Thoracic aorta (tissue), 2 donors: ENCODE measurements at places on chromosomes 4 and X. TPM values are rescaled to one million over a fixed set of nuclear protein-coding genes. Genes with fewer than 3 reads are reported as not detected.

The SLC6A14 gene
- total RNA-seq = not detected

The APLN gene
- total RNA-seq = 1.1 TPM

The PDGFC gene
- total RNA-seq = 31.4 TPM

The FHDC1 gene
- total RNA-seq = 0.27 TPM

The NPY5R gene
- total RNA-seq = 2.3 TPM

The DUSP9 gene
- total RNA-seq = not detected

The SSX3 gene
- not detected for total RNA-seq

DNA sequence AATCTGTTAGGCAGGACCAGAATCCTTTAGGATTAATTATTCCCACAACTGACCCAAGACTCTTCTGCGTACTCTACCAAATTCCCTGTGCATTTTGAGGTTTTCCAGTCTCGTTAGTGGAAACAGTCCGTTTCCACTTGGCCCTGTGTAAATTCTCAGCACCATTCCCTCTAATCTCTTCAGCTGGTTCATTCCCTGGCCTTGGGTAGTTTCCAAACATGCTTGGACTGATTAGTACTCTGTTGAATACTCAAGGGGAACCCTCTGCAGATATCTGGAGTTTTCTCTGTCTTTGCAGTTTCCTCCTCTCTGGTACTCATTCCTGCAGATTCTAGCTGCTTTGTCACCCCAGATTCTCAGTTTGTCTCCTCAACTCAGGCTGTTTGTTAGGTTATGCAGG lies 80.4 kb downstream of the ZFX start:
- DNase-seq = no peak

GRCh38 chr4:178941975-178942374 lies 1499.7 kb upstream of the AGA start:
- no peak for DNase-seq

DNA sequence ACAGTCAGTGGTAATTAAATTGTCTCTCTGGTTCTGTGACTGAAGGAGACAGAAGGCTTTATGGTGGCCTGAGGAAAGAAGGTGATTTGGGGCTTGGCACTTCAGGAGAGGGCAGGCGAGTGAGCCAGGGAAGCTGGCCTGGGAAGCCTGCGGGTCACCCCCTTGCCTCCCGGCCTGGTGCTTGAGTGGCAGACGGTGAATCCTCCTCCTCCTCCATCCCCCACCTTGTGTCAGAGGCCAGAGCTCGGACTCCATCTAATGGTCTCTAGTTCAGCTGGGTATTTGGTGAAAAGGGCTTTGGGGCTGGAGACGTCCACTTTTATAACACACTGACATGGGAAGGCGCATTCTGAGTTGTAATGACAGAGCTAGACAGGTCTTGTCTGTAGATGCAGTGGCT lies 8.7 kb downstream of the TMEM187 start:
- no peak for DNase-seq

DNA sequence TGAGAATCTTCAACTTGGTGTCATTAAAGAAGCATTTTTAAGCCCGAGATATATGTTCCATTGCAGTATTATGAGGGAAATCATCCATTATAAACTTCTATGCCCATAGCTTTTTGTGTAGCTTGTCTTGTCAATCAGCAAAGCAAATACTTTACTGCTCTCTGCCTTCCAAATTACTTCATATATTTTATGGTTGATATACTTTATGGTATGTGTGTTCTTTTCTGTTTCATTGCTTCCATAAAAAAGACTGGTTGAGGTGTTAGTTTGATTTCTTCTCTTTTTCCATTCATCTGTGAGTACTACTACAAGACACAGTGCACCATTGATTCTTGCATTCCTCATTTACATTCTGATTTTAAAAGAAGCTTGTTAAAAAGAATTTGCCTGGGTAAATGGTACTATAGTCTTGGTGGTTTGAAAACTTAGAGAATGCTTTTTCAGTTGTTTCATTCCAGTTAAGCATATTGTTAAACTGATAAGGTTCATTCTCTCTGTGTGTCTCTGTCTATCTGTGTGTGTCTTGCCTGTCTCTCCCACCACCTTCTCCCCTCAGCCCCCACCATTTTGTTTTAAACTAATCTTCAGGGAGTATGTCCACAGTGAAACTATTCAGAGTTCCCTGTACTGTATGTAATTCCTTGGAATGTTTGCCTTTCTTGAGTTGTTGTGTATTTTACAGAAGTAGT lies 27.1 kb downstream of the STAG2 start:
- no peak for DNase-seq

GRCh38 chr4:150682126-150682525 lies 100.2 kb downstream of the MAB21L2 start:
- DNase-seq = no peak

DNA sequence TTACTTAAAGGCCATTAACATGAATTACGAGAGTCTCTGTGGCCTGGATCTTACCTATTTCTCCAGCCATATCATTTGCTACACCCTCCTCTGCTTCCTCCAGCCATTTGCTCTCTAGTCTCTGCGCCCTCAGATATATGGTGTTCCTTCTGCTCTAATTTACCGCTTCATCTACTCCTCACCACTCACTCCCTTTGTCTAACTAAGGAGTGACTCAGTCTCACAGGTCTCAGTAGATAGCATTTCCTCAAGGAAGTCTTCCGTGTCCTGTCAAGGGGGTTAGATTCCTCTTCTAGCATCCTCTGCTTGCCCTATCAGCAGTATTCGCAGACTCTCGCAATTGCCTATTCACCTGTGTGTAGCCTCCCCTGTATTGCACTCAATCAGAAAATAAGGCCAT lies 892.1 kb upstream of the INTU start:
- DNase-seq = no peak

- DNase-seq = no peak
These were observed 1.6 kb downstream of the SCML1 start for GRCh38 chrX:17738737-17739535.

DNA sequence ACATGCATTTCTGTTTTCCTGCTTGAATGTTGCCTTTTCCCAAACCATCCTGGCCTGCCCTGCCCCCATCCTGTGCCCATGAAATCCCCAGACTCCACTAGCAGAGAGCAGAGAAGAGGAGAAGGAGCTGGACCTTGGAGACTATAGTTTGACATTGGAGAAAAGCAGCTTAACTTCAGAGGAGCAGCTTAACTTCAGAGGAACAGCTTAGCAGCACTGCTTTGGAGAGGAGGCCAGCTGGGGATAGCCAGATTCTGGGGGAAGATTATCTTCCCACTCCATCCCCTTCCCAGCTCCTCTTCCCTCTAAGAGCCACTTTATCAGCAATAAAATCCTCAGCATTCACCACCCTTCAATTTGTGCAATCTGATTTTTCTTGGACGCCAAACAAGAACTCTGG lies 443.0 kb downstream of the PCDH10 start:
- DNase-seq = no peak

- peak; percentile 1 for DNase-seq
These were observed 160.8 kb downstream of the CBLL2 start for GRCh38 chrX:22433292-22434070.

- no peak for DNase-seq
These were observed 481.6 kb downstream of the PABPC4L start for GRCh38 chr4:133720001-133720400.

DNA sequence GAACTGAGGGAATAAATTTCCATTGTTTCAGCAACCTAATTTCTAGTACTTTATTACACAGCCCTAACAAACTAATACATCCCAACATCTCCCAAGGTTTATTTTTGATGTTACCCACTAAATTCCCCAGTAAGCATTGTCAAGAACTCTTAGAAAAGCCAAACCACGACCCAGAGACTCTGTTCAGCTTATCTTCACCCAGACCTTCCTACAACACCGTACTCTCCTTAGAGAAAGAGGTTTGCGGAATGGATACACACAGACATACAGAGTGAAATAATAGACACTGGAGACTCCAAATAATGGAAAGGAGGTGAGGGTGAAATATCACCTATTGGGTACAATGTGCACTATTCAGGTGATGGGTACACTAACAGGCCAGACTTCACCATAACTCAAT lies 75.6 kb downstream of the LRBA start:
- no peak for DNase-seq

DNA sequence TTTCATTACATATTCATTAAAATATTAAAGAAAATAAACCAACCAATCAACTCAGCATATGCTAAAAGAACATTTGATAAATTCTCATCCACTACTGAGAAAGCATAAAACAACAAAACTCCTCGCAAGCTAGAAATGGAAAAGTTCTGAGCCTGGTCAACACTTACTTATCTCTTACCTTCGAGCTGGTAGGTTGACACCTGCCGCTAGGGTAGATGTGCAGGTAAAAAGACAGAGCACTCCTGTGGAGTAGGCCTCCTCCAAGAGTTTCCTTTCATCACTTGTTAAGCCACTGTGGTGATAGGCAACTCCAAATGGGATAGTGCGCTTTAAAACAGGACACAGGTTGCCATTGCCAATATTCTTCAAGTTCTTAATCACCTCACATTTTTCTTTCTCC lies 18.9 kb downstream of the HELQ start:
- no peak for DNase-seq

- DNase-seq = no peak
These were observed 512.8 kb downstream of the ANKRD50 start for GRCh38 chr4:124199755-124200154.

- no peak for DNase-seq
These were observed 37.2 kb upstream of the GPR78 start for GRCh38 chr4:8542776-8543525.

DNA sequence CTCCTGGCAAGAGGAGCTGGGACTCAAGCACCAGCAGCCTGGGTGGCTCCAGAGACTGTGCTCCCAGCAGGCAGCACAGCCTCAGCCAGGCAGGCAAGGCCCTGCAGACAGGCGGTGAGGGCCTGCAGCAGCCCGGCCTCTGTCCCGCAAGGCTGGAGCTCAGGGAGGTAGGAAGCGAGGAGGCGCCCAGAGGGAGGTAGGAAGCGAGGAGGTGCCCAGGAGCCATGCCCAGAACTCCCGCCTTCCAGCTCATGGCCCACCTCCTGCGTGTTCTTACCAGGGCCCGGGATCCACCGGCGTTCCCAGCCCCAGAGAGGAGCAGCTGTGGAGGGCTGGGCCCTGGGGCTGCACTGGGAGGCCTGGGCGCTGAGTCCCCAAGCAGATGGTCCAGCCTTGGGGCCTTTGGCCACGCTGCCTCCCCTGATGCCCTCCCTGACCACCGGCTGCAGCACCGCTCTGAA lies 133.1 kb downstream of the HMX1 start:
- no peak for DNase-seq

- DNase-seq = no peak
These were observed 35.1 kb downstream of the FAM114A1 start for GRCh38 chr4:38902695-38903094.

DNA sequence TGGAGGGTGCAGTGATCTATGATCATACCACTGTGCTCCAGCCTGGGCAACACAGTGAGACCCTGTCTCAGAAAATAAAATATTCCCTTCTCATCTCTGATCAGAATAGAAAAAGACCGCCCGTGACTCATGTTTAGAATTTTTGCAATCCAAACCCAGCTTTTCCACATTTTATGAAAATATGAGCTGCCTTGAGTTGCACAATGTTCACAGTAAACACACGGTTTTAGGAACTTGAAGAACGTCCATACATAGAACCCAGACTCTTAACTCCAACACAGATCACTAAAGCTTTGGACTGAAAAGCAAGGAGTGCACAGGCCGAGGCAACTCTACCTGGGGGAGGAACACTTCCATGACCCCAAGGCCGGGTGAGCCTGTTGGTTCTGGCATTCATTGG lies 305.0 kb downstream of the TENM3 start:
- no peak for DNase-seq

DNA sequence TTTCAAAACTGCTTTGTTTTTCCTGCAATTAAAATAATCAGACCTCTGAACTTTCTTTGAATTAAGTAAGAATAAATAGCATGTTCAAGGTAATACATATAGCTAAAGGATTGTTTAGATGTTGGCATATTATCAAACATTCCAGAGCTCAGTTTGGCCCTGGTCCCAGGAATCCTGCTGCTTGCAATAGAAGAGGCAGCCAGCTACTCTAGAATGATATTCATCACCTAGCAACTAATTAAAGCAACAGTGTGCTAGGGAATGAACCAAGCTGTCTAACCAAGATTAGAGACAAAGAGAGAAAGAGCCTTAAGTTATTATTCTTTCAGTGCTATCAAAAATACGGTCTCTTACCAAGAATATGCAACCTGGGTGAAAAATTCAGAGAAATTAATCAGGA lies 460.9 kb downstream of the GABRG1 start:
- no peak for DNase-seq

DNA sequence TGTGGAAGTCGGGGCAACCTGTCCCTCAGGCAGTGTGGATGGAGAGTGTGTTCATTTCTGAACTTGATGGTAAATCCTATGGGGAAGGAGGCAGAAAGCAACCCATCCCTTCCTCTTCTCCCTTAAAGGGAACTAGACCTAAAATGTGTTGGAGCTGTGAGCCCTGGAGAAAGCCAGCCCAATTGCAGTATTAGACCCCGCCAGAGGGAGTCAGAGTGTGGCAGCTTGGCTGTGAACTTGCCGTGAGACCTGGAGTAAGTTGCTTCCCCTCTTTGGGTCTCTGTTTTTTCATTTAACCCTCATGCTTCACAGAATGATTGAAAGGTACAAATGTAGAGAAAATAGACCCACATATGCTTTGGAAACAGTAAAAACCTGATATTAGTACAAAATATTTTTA lies 108.7 kb upstream of the PAK3 start:
- no peak for DNase-seq

DNA sequence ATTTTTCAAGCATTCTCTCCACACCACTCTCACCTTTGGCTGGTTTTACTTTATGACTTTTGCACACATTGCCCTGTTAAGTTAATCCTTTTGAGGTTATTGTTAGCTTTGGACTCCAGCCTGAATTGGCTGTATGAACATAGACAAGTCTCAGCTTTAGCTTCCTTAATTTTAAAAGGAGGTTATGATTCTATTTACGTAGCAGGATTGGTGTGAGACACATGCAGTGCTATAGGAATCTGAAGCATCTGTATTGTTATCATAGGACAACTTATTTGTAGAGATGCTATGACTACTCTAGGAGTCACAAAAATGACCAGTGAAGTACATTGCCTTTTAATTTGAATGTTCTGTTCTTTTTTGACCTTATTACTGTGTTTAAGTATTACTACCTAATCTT lies 15.7 kb downstream of the PGAM4 start:
- no peak for DNase-seq

DNA sequence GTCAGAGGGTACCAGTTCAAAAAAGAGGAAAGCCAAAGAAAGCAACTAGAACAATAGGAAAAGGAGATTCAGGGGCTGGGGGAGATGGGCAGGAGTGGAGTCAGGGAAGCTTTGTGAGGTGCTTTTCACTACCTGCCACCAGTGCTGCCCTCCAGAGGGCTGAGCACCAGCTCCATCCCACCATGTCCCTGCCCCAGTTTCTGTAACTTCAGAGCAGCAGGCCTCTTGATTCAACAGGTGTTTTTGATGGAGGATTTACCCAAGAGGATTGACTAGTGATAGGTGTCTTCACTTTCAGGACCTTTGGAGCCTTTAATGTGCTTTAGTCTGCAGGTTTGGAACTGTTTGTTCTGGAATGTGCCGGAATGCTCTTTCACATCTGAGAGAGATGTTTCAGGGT lies 12.1 kb downstream of the KIT start:
- DNase-seq = no peak
